ENCODE measurements at places on chromosomes 2 and 18.

DNA sequence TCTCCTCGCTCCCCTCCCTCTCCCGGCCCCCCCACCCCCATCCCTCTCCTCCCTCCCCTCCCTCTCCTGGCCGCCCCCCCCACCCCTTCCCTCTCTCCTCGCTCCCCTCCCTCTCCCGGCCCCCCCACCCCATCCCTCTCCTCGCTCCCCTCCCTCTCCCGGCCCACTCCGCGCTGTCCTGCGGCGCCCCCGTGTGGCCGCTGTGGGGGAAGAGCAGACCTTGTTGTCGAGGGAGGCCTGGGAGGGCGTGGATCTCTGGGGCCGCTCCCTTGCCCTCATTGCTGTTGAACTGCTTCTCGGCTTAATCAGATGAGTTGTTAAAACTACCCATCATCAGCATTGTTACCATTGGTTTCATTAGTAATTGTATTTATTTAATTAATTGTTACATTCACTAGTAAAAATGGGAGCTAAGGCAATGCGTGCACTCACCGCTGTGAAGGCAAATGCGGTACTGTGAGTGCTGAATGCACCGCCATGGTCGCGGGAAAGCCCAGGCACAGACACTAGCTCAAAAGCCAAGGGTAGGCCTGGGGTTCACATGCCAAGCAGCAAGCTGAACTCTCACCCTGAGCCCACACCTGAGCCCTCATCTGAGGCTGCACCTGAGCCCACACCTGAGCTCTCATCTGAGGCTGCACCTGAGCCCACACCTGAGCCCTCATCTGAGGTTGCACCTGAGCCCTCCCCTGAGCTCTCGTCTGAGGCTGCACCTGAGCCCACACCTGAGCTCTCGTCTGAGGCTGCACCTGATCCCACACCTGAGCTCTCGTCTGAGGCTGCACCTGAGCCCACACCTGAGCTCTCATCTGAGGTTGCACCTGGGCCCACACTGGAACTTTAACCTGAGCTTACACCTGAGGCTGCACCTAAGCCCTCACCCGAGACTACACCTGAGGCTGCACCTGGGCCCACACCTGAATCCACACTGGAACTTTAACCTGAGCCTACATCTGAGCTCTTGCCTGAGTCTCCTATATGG, 8.8 kb downstream of the RTP5 start:
- DNase-seq, result peak; percentile 41

DNA sequence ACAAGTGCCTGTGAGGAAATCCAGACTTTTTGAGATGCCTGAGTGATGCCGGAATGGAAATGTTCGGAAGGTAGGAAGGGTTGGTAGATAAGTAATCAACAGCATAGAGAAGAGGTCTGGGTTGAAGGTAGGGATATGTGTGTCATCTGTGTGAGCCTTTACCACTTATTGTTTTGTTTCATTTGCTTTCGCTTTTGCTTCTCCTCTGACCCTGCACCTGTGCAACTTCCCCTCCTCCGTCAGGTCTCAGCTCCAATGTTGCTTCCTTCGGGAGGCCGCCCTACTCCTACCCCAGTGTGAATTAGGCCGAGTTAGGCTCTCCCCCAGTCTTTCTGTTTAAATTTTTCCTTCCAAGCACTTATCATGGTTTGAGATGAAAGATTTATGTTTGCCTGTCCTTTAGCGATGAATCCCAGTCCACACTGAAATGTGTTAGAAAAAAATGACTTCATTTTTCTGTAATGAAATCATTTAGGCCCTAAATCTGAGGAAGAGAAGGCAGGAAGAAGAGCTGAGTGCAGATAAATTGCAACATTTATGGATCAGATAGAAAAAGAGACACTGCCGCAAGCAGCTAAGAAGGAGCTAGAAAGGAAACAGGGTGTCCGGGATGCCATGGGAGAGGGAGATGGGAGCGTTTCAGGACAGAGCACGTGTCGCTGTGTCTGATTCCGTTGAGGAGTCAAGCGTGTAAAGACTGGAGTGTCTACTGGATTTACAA, 139.6 kb upstream of the PELI1 start:
- DNase-seq, result no peak

DNA sequence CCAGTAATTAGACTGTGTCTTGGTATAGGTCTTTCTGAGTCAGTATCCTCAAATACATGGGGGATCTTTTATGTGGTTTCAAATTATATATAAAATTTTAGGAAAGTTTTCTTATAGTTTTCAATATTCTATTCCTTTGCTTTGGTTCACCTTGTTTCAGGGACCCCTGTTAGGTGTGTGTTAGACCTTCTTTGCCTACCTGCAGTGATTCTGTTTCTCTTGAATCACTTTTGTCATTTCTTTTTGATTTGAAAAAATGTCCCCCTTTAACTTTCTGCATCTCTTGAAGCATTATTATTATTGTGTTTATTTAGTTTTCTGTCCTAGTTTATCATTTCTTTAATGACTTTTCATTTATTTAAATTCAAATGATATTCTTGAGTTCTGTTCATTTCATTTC, 98.7 kb downstream of the FHOD3 start:
- no peak for DNase-seq

- DNase-seq, result no peak
Observed at GRCh38 chr2:33522576-33522975, 46.1 kb downstream of the RASGRP3 start.

GRCh38 chr2:179428649-179429048, 164.0 kb upstream of the SESTD1 start:
- no peak for DNase-seq

GRCh38 chr18:79587779-79588635, 91.6 kb upstream of the CTDP1 start:
- no peak for DNase-seq

- no peak for DNase-seq
Observed at GRCh38 chr2:167005096-167005495, 116.8 kb downstream of the XIRP2 start.

DNA sequence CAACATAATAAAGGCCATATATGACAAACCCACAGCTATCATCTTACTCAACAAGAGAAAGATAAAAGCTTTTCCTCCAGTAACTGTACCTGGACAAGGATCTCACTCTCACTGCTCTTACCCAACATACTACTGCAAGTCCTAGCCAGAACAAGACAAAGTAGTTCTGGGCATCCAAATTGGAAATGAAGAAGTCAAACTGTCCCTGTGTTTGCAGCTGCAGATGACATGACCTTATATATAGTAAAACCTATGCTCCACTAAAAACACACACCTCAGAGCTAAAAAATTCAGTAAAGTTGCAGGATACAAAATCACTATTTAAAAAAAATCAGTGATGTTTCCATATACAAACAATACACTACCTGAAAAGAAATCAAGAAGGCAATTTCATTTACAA, 32.2 kb downstream of the USP34 start:
- DNase-seq, result no peak

GRCh38 chr18:79199691-79200374, 130.6 kb downstream of the ATP9B start:
- no peak for DNase-seq

- no peak for DNase-seq
Observed at GRCh38 chr18:34859496-34859895, 149.4 kb downstream of the DTNA start.

DNA sequence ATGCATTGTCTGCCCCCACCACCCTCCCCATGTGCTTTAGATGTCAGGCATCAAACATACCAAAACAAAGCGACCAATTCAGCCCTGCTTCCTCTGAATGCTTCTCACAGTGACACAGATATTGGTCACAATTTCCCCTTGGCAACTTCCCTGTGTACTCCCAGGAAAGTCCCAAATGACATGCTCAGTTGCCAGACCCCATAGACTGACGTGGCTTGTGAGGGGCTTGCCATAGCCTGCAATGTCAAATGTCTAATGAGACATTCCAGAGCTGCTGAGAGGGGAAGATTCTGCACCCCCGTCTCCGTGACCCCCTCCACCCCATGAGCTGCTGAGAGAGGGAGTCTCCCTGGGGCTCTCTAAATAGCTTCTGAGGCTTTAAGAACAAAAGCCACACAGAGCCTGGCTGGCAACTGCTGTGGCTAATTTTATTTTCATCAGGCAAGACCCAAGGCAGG, 47.3 kb downstream of the RFTN2 start:
- DNase-seq, result no peak

DNA sequence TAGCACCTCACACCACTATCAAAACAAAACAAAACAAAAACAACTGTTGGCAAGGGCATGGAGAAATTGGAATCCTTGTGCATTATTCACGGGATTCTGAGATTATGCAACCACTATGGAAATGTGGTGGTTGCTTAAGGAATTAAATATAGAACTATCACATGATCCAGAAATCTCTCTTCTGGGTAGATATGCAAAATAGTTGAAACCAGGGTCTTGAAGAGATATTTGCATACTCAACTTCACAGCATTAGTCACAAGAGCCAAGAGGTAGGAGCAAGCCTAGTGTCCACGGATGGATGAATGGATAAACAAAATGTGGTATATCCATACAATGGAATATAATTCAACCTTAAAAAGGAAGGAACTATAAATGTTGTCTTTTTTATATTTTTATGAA, 7.0 kb downstream of the TMEM131 start:
- DNase-seq, result no peak
